ENCODE measurements at places on chromosomes 6 and 20.

DNA sequence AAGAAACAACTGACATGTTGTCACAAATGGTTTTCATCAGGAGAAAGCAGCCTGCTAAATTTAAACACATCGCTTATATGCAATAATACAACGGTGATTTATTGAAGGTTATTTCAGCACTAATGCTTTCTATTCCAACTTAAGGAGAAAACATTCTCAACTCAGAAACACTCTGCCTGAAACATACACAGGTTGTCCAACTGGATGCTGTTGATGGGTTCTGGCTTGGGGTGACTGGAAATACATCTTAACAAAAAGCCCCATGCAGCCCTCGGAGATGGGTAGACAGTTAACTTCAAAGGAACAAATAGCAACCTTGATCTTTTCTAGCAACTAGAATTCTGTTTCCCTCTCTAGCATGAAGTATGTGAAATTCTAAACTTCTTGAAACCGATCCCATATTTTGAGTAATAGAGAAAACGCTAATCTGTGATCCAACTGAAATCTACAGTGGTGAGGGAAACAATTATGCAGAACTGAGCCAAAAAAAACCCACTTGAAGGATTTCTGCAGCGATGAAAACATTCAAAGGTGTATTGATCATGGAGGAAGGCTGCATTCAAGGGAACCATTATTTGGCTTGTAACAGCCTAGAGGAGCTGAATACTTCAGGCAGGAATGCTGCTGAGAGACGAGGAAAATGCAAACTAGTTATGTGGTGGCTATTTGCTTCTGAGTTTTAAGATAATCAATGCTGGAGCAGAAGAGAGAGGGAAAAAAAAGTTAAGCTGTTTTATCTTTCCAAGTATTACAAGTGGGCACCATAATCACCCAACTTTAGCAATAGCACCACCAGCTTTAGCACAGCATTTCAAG is 6.9 kb downstream of the ZMYND8 start:
- DNase-seq = no peak

DNA sequence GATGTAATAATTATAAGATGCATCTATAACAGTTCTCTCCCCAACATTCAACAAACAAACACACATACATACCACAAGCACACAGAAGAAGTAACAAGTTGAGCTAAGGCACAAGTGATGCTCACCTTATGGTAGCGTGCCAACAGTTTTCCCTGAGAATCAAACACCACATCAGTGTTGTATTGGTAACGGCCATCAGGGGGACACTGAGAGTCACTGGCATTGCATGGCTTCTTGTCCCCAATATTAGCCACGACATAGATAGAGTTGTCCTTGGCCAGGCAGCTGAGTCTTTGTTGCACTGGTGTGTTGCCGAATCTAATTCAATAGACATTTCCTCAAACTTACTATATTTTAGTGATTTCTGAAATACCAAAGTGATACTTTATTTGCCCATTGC is 14.8 kb upstream of the VNN1 start:
- no peak for DNase-seq

GRCh38 chr20:59725476-59726280 is 121.3 kb downstream of the PHACTR3 start:
- no peak for DNase-seq

DNA sequence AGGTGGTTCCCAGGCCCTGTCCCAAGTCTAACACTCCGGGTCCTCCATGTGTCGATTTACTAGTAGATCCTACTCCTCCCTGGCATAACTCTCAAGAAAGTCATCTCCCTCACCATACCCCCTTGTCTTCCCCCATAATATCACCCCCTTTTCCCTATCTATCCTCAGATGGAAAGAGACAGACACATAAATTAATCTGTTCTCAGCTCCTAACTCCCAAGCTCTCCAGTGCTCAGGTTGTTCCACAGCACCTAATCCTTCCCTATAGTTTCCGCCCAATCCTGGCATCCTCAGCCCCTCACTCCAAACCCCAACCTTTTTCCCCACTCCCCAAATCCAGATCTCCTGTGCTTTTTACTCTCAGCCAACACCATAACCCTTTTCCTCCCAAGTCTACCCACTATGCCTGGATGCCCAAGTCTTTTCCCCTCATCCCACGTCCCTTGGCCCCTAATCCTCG is 808 bp downstream of the ILRUN start:
- no peak for DNase-seq

GRCh38 chr6:134772671-134773360 is 177.1 kb downstream of the ALDH8A1 start:
- DNase-seq = no peak

GRCh38 chr20:18694071-18694470 is 106.2 kb downstream of the DTD1 start:
- DNase-seq = no peak

- no peak for DNase-seq
These were observed 72.4 kb downstream of the HFE start for GRCh38 chr6:26159357-26160273.

Measured in effector memory CD8-positive, alpha-beta T cell (primary cell).